ENCODE measurements at places on chromosomes 11 and 22. TPM values are rescaled to one million over a fixed set of nuclear protein-coding genes. Genes with fewer than 3 reads are reported as not detected.
A peak's percentile ranks its signal among the peaks of the same experiment; 100 is the strongest.

Gene TMEM191B
- total RNA-seq = 0.10 TPM

Gene ANKK1
- total RNA-seq = not detected

Gene MDK
- 40.5 TPM for total RNA-seq

Gene PIH1D2
- total RNA-seq = 1.3 TPM

Gene SLC25A18
- total RNA-seq = not detected

Gene GAB2
- 1.9 TPM for total RNA-seq

Gene LMO2
- total RNA-seq = 1.5 TPM

Gene NLRP14
- total RNA-seq = not detected

Gene SDHD
- 247 TPM for total RNA-seq

Gene SESN3
- total RNA-seq = 1.5 TPM

DNA sequence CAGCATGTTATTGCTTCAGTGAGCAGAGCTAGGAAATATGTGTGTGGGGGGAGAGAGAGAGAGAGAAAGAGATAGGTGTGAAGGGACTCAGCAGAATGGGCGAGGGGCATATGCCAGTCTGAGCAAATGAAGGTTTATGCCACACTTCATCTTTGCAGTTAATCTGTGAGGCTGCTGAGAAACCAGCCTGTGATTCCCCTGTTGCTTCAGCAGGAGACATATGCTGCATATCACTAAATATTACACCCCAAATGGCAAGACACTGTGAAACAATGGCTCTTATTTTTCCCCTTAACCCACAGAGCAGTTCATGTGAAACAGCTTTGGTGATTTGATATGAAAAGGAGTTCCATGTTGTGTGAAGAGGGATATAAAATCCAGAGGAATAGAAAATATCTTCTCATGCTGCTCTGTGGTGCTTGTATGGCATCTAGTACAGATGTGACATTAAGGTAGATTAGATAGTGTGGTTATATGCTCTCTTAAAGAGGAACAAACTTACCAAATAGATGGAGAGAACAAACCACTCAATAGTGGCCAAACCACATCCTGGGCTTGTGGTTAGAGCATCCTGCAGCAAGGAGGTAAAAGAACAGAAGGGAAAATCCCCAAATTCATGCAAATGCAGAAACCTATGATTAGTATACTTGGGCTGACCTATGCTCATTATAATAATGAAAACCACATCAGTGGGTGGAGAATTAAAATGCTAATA is 864.2 kb downstream of the FAM181B start:
- peak; percentile 85 for DNase-seq

- DNase-seq = no peak
Observed at GRCh38 chr11:121435132-121435531, 17.0 kb upstream of the SORL1 start.

DNA sequence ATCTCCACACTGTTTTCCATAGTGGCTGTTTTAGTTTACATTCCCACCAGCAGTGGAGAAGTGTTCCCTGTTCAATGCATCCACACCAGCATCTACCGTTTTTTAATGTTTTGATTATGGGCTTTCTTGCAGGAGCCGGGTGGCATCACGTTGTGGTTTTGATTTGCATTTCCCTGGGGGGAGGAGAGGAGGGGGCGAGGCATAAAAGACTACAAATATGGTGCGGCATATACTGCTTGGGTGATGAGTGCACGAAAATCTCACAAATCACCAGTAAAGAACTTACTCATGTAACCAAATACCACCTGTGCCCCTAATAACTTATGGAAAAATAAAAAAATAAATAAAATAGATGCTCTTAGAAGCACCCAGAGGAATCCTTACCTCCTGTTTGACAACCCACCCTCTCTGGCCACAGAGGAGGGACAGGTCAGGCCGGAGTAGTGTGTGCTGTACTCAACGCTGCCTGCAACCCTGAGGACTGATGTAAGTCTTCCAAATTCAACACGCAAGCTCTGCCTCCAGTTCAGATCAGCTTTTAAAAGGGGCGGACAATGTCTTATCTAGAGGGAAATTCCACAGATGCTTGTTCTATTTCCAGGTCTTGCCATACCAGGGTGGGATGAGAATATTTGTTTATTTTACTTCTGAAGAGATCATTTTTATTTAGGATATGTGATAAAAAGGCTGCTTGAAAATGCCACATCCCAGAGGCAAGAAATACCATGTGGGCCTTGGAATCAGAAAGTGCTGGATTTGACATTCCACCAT is 329.6 kb upstream of the B3GAT1 start:
- no peak for DNase-seq

DNA sequence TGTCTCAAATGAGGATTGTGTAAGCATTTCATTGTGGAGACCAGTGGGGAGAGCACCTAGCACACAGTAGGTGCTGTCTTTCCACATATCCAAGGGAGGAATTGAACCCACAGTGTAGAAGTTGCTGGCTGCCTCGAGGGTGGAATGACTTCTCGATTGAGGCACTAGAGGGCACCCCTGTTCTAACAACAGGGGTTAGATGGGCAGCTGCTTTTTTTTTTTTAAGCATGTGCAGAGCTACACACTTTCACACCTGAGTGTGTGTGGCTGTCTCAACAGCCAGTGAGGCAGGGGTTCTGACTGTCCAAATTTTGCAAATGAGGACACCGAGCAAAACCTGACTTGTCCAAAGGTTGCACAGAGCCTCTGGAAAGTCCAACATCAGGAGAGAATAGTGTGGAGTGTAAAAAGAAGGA is 118.2 kb upstream of the CRYBB3 start:
- peak; percentile 18 for DNase-seq

DNA sequence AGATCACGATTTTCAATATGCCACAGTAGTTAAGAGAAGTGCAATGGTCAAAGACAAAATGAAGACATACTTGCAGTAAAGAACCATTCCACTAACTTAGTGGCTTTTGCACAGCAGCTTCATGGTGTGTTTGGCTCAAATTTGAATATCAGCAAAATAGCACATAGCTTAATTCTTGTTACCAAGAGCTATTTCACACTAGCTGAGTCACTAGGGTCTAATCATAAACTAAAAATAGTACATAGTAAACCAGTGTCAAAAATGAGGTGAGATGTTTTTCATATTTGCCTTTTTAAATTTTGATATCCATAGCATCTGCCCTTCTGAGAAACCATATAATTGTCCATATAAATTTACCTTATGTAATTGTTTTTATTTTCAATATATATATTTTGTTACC is 325.0 kb upstream of the LUZP2 start:
- DNase-seq = no peak

DNA sequence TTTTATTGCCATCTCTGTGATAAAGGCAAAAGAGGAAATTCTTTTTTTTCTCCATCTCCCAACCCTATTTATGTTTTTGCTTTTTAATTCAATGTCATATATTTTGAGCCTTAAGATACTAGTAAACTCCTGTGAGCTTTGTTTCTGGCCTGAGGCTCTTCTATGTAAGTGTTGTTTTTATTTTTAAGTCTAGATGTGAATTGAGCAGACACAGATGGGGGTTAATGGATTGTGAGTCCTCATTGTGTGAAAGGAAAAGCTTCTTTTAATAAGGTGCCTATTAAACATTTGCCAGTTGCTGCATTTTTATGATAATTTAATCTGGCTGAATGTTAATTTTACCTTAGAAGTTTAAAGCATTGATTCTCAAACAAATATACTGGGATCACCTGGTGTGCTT is 2337.9 kb upstream of the RAG2 start:
- no peak for DNase-seq

GRCh38 chr22:34587357-34588356 is 478.3 kb upstream of the ISX start:
- peak; percentile 57 for DNase-seq

DNA sequence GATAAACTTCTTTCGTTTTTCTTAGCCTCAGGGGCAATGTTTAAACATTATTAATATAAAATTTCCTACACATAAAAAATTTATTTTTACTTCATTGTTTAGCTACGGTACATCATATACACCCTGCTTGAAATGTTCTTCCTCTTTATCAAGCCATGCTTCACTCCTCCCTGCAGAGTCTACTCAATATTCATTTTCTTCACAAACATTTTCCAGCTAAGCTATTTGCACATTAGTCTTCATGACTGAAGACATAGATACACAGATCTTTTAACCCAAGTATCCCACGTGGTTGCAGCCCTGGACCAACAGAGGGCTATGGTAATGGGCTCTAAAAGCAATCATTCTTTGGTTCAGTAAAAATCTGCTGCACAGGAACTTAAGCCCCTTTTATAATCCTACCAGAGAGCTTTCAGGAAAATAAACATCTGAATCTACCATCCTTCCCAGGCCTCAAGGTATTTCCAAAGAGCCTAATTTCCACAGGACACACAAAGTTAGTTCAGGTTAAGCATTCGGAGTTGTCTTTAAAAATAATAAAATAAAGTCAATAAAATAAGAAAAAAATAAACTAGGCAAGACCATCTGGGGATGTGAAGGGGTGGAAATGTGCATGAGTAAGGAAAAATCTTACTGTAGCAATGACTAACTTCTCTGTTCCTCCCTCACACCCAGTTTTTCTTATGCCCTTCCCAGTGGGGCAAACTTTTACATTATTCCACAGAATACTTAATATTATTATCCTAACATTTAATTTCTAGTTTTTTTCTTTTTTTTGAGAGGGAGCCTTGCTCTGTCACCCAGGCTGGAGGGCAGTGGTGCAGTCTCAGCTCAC is 21.6 kb upstream of the OR6X1 start:
- DNase-seq = no peak

GRCh38 chr11:2591805-2592204 is 108.0 kb downstream of the KCNQ1OT1 start:
- DNase-seq = no peak

DNA sequence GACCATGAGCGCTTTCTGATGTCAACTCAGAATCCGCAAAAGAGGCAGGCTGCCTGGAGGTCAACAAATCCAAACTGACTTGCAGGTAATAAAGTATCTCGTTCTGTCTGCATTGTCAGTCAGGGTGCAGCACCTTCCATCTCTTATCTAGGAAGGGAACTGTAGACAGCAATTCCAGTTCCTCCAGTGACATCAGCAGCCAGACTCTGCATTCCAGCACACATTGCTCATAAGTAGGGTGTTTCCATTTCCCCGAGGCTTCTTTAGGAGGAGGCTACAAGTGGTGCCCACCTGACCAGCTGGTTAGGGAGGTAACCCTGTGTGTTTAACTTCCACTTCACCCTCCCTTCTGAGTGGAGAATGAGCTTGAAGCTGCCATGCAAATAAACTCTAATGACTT is 53.3 kb downstream of the NTM start:
- DNase-seq = peak; percentile 76

GRCh38 chr11:60360621-60361020 is 17.7 kb upstream of the MS4A7 start:
- no peak for DNase-seq

- DNase-seq = no peak
Observed at GRCh38 chr11:111169367-111169766, 76.2 kb upstream of the POU2AF2 start.

DNA sequence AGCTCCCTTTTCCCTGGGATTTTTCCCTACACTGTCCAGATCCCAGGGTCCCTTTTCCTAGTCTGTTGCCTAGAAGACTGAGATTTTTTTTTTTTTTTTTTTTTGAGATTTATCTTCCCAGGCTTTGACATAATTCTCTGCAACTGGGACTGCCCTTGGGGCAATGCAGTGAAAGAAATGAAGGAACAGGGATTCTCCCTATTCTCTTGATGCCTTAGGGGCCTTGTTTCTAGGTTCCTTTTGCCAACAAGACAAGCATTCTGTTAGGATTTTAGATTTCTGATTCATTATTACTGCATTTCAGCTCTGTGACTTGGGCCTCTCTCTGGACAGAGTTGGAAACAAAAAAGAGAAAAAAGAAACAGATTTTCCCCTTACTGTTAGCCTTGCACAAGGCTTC is 47.3 kb downstream of the QSER1 start:
- no peak for DNase-seq

GRCh38 chr22:19916941-19917340 is 24.6 kb upstream of the COMT start:
- DNase-seq = no peak

DNA sequence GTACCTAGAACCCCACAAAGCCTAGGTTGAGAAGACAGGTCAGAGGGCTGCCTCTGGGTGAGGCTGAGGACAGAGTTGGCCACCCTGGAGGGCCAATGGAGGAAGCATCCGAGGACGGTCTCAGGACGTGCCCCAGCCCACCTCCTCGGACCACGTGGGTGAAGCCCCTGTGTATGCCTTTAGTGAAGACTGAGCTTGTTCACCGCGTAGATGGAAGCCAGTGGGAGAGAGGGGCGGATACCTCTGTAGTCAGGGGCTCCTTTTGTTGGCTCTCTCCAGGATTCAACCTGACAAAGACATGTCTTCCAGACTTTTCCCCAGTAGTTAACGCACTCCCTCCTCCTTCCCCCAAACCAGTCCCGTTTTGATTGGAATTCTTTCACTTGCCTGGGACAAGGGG is 110.7 kb downstream of the ZBTB16 start:
- DNase-seq = no peak

GRCh38 chr22:32644252-32645100 is 157.0 kb upstream of the TIMP3 start:
- peak; percentile 53 for DNase-seq

DNA sequence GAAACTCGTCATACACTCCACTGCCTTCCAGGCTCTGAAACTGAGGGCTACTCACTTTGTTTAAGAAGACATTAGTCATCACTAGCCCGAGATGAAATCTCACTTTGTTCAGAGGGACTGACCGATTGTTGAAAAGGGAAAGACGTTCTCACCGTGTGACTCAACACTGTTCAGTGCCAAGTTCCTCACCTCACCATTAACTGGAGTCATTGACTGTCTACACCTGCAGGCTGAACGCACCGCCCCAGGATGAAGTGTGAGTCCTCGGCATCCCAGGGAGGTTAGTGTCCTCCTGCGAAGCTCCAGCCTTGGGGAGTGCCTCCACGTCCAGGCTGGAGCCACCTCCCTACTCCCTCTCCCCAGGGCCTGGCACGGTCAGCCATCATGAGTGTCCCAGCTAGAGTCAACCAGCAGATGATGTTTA is 30.4 kb downstream of the FADD start:
- peak; percentile 96 for DNase-seq

DNA sequence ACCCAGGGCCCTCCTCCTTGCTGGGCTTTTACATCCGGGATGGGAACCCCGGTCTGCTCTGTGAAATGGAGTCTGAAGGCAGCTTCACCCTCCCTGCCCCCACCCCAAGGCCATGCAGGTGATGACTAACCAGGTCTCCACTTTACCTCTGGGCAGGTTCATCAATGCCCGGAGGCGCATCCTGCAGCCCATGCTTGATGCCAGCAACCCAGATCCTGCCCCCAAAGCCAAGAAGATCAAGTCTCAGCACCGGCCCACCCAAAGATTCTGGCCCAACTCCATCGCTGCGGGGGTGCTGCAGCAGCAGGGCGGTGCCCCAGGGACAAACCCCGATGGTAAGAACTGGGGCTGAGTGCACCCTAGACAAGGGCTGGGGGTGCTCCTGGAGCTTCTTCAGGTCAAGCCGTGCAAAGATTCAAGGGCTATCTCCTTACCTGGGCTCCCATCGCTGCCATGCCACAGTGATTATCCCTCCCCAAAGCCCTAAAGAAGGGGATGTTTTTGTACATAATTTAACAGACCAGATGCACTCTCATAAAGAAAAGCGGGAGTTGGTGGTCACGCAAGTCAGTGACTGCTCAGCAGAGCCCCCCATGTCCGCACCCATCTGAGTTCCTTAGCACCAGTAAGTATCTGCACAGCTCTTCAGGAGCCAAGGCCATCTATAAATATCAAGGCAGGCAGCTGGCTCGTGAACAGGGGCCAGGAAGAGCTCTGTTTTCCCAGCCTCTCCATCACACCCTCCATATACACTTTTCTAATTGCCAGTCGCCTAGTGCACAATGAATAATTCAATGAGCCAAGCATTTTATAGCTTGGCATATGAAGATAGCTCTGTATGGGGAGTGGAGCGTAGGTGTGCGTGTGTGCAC is 66.0 kb downstream of the FEZ1 start:
- DNase-seq = no peak
